ENCODE measurements at places on chromosomes 16 and 17. TPM values are rescaled to one million over a fixed set of nuclear protein-coding genes. Genes with fewer than 3 reads are reported as not detected.

Gene SLC5A11
- total RNA-seq = 0.22 TPM

GRCh38 chr17:21061971-21062526 is 19.2 kb upstream of the USP22 start:
- H3K36me3 ChIP-seq = no peaks in the 10 kb centered on the region
- H3K27ac ChIP-seq = no peak overlapping the region
- no peak overlapping the region for H3K4me3 ChIP-seq
- peaks cover 1% of the 10 kb centered on the region for H3K27me3 ChIP-seq
- DNase-seq = no peak
- no peaks in the 10 kb centered on the region for H3K4me1 ChIP-seq

Gene IGFBP4
- total RNA-seq = 106 TPM

GRCh38 chr16:87792205-87792565 is 26.4 kb upstream of the KLHDC4 start:
- H3K27me3 ChIP-seq = no peaks in the 10 kb centered on the region
- H3K36me3 ChIP-seq = no peaks in the 10 kb centered on the region
- no peak overlapping the region for H3K27ac ChIP-seq
- DNase-seq = no peak
- H3K4me1 ChIP-seq = peaks cover 2% of the 10 kb centered on the region

Gene CDRT15
- not detected for total RNA-seq

Gene TELO2
- 66.7 TPM for total RNA-seq

DNA sequence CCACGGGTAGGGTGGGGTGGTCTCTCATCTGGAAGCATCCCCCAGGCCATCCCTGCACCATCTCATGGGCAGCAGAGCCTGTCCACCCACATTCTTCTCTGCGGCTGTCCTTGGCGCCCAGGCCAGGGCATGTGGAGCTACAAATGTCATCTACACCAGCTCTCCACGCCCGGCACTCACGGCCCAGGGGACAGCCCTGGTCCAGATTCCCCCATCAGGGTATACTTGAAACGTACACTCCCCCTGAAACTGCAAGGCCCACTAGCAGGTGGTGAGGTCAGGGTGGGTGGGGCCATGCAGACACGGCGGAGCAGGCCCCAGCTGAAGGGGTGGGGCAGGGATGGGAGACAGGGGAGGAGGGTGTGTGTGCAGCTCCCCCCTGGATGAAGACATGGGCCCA is 3.2 kb upstream of the SOX8 start:
- H3K4me1 ChIP-seq = no peaks in the 10 kb centered on the region
- H3K27ac ChIP-seq = no peak overlapping the region
- no peaks in the 10 kb centered on the region for H3K36me3 ChIP-seq
- H3K27me3 ChIP-seq = peaks cover 51% of the 10 kb centered on the region
- DNase-seq = no peak
- no peak overlapping the region for H3K4me3 ChIP-seq
